ENCODE measurements at places on chromosomes 1 and 21. TPM values are rescaled to one million over a fixed set of nuclear protein-coding genes. Genes with fewer than 3 reads are reported as not detected.

The ANKRD65 gene
- polyA plus RNA-seq: not detected

The TFF3 gene
- not detected for polyA plus RNA-seq

The AMPD1 gene
- polyA plus RNA-seq: not detected

The EXO1 gene
- not detected for polyA plus RNA-seq

The PTGFRN gene
- polyA plus RNA-seq: 0.17 TPM

The SPRR1A gene
- polyA plus RNA-seq: not detected

The GIPC2 gene
- polyA plus RNA-seq: not detected

The RAB3B gene
- not detected for polyA plus RNA-seq

The LCE1D gene
- not detected for polyA plus RNA-seq

The SIK1 gene
- polyA plus RNA-seq: not detected

The SLAMF8 gene
- 4.0 TPM for polyA plus RNA-seq

The CLEC20A gene
- 0.56 TPM for polyA plus RNA-seq

The TMCC2 gene
- polyA plus RNA-seq: not detected

The IFNLR1 gene
- not detected for polyA plus RNA-seq

The RHOU gene
- not detected for polyA plus RNA-seq

The KCNQ4 gene
- not detected for polyA plus RNA-seq

The KRTAP11-1 gene
- polyA plus RNA-seq: not detected

The SPRR4 gene
- polyA plus RNA-seq: not detected

The FBXO2 gene
- polyA plus RNA-seq: 15.5 TPM

The HSF2BP gene
- polyA plus RNA-seq: not detected

The CFHR5 gene
- polyA plus RNA-seq: not detected

The OR6K6 gene
- not detected for polyA plus RNA-seq

The SLC16A4 gene
- not detected for polyA plus RNA-seq

The CD101 gene
- polyA plus RNA-seq: 1.4 TPM
